B cell (primary cell): ENCODE measurements at places on chromosomes 12 and 14. TPM values are rescaled to one million over a fixed set of nuclear protein-coding genes. Genes with fewer than 3 reads are reported as not detected.
A peak's percentile ranks its signal among the peaks of the same experiment; 100 is the strongest.

DNA sequence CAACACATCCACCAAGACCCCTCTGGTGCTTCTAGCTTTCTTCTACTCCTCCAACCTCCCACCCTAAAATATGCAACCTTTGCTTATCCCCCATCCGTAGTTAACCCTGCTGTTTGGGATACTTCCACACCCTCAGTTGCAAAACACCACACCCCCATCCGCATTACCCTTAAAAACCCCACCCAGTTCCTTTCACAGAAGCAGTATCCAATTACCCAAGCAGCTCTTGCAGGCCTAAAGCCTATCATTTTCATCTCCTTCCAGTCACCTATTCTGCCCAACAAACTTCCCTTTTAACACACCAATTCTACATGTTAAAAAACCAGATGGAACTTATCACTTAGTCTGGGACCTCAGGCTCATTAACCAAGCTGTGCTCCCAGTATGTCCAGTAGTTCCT, 88.2 kb downstream of the TMTC3 start:
- H3K27ac ChIP-seq = no peak overlapping the region
- no peak overlapping the region for H3K4me3 ChIP-seq
- H3K36me3 ChIP-seq = no peaks in the 10 kb centered on the region
- no peak for DNase-seq
- H3K27me3 ChIP-seq = no peaks in the 10 kb centered on the region
- H3K4me1 ChIP-seq = no peaks in the 10 kb centered on the region

GRCh38 chr14:65555358-65555757, 142.8 kb downstream of the FUT8 start:
- peaks cover 11% of the 10 kb centered on the region for H3K4me1 ChIP-seq
- DNase-seq = no peak
- H3K27ac ChIP-seq = no peak overlapping the region
- no peaks in the 10 kb centered on the region for H3K36me3 ChIP-seq
- H3K27me3 ChIP-seq = no peaks in the 10 kb centered on the region
- H3K4me3 ChIP-seq = no peak overlapping the region

GRCh38 chr12:29287622-29288021, 93.3 kb downstream of the ERGIC2 start:
- H3K4me1 ChIP-seq = no peaks in the 10 kb centered on the region
- no peak overlapping the region for H3K4me3 ChIP-seq
- no peak overlapping the region for H3K27ac ChIP-seq
- no peaks in the 10 kb centered on the region for H3K36me3 ChIP-seq

- no peak for DNase-seq
- no peaks in the 10 kb centered on the region for H3K36me3 ChIP-seq
- no peak overlapping the region for H3K4me3 ChIP-seq
These were observed 137.3 kb downstream of the WIF1 start for GRCh38 chr12:64983771-64984278.

DNA sequence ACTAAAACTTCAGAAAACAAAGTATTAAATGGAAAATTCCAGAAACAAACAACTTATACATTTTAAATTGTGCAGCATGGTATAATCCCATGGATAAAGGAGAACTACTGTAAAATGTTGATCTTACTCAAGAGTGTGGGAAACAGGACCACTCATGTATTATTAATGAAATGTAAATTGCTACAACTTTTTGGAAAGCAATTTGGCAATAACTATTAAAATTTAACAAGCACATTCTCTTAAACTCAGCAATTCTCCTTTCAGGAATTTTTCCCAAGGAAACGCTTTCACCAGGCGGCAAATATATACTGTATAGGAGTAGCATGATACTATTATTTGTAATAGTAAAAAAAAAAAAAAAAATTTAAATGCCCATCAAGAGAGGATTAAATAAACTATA, 284.5 kb upstream of the AMIGO2 start:
- H3K4me1 ChIP-seq = peaks cover 76% of the 10 kb centered on the region
- H3K27ac ChIP-seq = no peak overlapping the region
- H3K36me3 ChIP-seq = no peaks in the 10 kb centered on the region
- no peak for DNase-seq
- H3K27me3 ChIP-seq = no peaks in the 10 kb centered on the region

DNA sequence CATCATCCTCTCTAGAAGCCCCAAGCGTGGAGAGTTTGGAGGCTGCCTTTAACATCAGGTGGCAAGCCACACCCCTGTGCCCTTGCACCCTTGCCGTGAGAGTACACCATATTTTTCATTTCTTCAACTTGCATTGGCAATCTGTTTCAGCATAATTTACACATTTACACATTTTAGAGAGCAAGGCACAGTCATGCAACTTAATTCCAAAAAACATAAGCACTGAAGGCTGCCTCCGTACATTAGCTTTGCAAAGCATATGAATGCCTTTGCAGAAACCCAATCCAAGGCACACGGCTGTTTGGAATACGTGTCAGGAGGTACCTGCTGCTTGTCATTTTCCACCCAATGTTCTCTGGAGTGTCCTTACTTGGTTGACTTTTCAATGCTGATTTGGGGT, 833.1 kb downstream of the VRK1 start:
- H3K4me1 ChIP-seq = no peaks in the 10 kb centered on the region
- H3K36me3 ChIP-seq = no peaks in the 10 kb centered on the region
- H3K27me3 ChIP-seq = no peaks in the 10 kb centered on the region
- DNase-seq = no peak
- H3K4me3 ChIP-seq = no peak overlapping the region

DNA sequence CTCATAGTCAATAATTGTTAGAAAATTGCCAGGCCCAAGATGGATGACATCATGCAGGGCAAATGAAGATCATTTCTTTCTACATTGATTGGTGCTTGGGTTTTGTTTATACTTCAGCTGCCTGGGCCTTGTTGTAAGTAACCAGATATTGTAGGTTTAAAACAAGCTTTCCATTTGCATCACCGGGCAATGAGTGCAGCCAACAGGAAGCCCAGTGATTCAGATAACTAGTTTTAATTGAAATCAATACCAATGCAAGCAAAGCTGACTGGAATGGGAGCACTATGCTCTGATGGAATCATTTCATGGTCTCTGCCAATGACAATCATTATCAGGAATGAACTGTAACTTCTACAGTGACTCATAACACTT, 279.3 kb downstream of the DUSP6 start:
- H3K36me3 ChIP-seq = no peaks in the 10 kb centered on the region
- no peak for DNase-seq
- H3K4me1 ChIP-seq = no peaks in the 10 kb centered on the region

GRCh38 chr12:5201554-5202218, 158.0 kb downstream of the KCNA5 start:
- no peaks in the 10 kb centered on the region for H3K4me1 ChIP-seq
- no peak for DNase-seq
- no peak overlapping the region for H3K4me3 ChIP-seq
- H3K27me3 ChIP-seq = no peaks in the 10 kb centered on the region

DNA sequence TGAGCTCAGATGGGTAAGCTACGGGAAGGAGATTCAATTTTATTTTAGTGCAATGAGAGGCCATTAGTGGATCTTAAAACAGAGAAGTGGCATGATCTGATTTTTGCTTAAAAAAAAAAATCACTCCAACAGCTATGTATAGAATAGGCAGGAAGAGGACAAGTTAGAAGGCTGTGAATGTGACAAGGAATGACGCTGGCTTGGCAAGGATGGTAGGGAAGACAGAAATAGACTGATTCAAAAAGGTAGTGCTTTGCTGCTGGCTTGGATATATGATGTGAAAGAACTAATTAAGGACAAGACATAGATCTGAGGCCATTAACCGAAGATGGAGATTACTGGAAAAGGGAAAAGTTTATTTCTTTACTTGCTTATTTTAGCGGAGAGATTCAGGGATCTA, 105.2 kb upstream of the GPHB5 start:
- no peak overlapping the region for H3K27ac ChIP-seq
- no peak for DNase-seq
- peaks cover 15% of the 10 kb centered on the region for H3K36me3 ChIP-seq
- H3K4me1 ChIP-seq = no peaks in the 10 kb centered on the region

DNA sequence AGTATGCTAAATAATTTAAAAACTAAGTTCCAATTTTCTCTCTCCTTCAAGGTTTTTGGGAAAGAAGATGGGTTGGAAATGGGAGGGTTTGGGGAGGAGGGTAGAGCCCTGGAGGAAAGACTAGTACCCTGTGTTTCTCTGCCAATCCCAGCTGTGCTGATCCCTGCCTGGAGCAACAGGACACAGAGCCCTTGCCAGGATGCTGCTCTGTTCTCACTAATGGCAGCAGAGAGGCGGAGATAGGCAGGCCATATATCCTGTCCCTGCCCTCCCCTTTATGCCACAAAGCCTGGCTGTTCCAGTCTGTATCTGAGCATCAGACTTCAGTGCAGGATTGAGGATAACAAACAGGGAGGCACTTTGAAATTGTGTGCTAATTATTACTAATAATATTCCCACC, 99.0 kb downstream of the C12orf75 start:
- H3K27ac ChIP-seq = no peak overlapping the region
- H3K36me3 ChIP-seq = no peaks in the 10 kb centered on the region
- DNase-seq = no peak
- H3K4me3 ChIP-seq = no peak overlapping the region

SCNN1A gene
- total RNA-seq = 0.20 TPM in 1 of 2 replicates, not detected in the other

TMEM132D gene
- not detected in 2 replicates for total RNA-seq

- H3K4me3 ChIP-seq = no peak overlapping the region
- no peaks in the 10 kb centered on the region for H3K27me3 ChIP-seq
- no peaks in the 10 kb centered on the region for H3K36me3 ChIP-seq
- DNase-seq = no peak
- H3K4me1 ChIP-seq = no peaks in the 10 kb centered on the region
These were observed 60.4 kb upstream of the MANSC4 start for GRCh38 chr12:27840229-27840999.

CHPT1 gene
- total RNA-seq = 215 and 224 TPM in 2 replicates

GLIPR1L1 gene
- total RNA-seq = not detected in 2 replicates

FAIM2 gene
- not detected in 2 replicates for total RNA-seq

GRCh38 chr12:607541-608001, 55.7 kb downstream of the NINJ2 start:
- H3K27me3 ChIP-seq = no peaks in the 10 kb centered on the region
- H3K27ac ChIP-seq = no peak overlapping the region
- DNase-seq = no peak
- no peak overlapping the region for H3K4me3 ChIP-seq
- no peaks in the 10 kb centered on the region for H3K36me3 ChIP-seq
- peaks cover 18% of the 10 kb centered on the region for H3K4me1 ChIP-seq

DNA sequence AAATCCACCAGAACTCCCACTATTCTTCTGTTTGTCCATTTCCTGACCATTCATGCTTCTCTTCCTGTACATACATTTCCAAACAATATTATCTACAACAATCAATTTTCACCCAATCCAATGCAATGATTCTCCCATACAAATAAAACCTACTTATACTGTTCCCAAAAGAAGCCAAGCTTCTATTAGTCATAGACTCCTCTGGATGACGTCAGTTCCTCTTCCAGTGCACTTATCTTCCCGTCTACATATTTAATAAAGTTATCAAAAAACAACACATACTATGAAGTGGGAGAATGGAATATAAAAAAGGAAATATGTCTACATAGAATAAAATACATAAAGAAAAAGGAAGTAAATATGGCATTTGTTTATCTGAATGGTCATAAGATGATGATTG, 165.4 kb downstream of the FOXG1 start:
- H3K36me3 ChIP-seq = no peaks in the 10 kb centered on the region
- no peak for DNase-seq
- no peak overlapping the region for H3K4me3 ChIP-seq
- no peak overlapping the region for H3K27ac ChIP-seq
- H3K4me1 ChIP-seq = no peaks in the 10 kb centered on the region

- H3K27ac ChIP-seq = peak overlapping the region; percentile 84
- no peaks in the 10 kb centered on the region for H3K27me3 ChIP-seq
- peaks cover 9% of the 10 kb centered on the region for H3K36me3 ChIP-seq
- peaks cover 26% of the 10 kb centered on the region for H3K4me1 ChIP-seq
- peak overlapping the region; percentile 67 for H3K4me3 ChIP-seq
These were observed 662 bp upstream of the ATP2A2 start for GRCh38 chr12:110280392-110280778.

DNA sequence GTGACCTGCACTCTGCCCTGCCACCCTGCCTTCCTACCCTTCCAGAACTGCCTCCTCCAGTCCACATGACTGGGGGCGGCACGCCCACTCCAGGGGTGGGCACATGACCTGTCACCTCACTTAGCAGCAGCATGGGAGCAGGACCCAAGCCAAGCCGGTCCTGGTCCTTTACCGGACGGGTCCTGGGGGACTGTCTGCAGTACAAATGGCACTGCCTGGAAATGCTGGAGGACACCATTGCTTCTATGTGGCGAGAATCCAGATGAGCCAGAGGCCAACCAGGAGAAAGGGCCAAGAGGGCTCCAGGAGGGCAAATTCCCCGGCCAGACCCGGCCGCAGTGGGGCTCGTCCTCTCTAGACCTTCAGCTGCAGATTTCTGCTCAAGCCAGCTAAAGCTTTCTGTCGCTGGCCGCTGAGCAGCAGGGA, 33.1 kb downstream of the ITPK1 start:
- no peaks in the 10 kb centered on the region for H3K27me3 ChIP-seq
- no peaks in the 10 kb centered on the region for H3K36me3 ChIP-seq
- H3K4me3 ChIP-seq = no peak overlapping the region
- H3K4me1 ChIP-seq = peaks cover 9% of the 10 kb centered on the region

GRCh38 chr14:34792598-34792997, 78.2 kb upstream of the CFL2 start:
- peaks cover 15% of the 10 kb centered on the region for H3K36me3 ChIP-seq
- no peak for DNase-seq
- no peak overlapping the region for H3K27ac ChIP-seq
- no peak overlapping the region for H3K4me3 ChIP-seq
- H3K4me1 ChIP-seq = no peaks in the 10 kb centered on the region

DNA sequence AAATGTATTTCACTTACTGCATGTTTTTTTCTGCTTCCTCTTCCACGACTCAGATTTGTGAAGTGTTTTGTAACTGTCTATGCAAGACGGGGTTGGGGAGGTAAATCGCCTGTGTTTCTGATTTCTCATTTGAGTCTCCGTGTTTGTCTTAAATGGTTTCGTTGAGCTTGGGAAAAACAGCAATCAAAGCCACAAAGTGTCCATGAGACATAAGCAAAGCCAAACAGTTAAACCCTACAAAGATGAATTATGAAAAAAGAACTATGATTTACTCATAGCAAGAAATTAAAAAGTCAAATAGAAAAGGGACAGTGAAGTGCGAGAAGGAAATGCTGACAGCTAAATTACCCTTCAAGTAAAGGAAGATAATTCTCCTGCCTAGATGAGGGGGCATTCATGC, 164.3 kb upstream of the TMPO start:
- no peaks in the 10 kb centered on the region for H3K27me3 ChIP-seq
- no peaks in the 10 kb centered on the region for H3K36me3 ChIP-seq
- H3K4me3 ChIP-seq = no peak overlapping the region
- no peak for DNase-seq

POTEM gene
- 0.17 TPM in 1 of 2 replicates, not detected in the other for total RNA-seq
